Naive B cell (primary cell): ENCODE measurements at places on chromosomes 11 and 22. TPM values are rescaled to one million over a fixed set of nuclear protein-coding genes. Genes with fewer than 3 reads are reported as not detected.

Gene OR8G1
- not detected for polyA plus RNA-seq

Gene TCN1
- polyA plus RNA-seq: not detected

- no peak for DNase-seq
Measured at GRCh38 chr22:40792451-40792850, 26.7 kb downstream of the SLC25A17 start.

DNA sequence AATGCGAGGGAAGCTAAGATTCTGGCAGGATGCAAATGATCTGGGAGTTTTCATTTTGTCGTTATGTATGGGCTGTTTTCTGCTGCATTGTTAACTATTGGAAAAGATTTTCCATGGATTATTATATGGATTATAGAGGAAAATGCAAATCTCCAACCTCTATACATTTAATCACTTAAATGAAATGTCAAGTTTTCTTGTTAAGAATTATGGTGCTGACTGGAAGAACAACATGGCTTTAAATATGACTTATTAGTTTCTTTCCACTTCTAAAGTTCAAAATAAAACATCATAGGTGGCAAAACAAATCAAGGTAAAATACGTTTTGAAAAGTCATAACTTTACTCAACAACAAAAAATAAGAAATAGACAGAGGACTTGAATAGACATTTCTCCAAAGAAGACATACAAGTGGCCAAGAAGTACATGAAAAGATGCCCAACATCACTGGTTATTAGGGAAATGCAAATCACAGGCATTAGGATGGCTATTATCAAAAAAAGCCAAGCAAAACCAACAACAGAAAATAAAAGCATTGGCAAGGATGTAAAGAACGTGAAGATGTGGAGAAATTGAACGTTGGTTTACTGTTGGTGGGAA, 56.2 kb upstream of the CLDN5 start:
- no peak for DNase-seq

- no peak for DNase-seq
Measured at GRCh38 chr22:22702237-22703202, 58.1 kb downstream of the GGTLC2 start.

DNA sequence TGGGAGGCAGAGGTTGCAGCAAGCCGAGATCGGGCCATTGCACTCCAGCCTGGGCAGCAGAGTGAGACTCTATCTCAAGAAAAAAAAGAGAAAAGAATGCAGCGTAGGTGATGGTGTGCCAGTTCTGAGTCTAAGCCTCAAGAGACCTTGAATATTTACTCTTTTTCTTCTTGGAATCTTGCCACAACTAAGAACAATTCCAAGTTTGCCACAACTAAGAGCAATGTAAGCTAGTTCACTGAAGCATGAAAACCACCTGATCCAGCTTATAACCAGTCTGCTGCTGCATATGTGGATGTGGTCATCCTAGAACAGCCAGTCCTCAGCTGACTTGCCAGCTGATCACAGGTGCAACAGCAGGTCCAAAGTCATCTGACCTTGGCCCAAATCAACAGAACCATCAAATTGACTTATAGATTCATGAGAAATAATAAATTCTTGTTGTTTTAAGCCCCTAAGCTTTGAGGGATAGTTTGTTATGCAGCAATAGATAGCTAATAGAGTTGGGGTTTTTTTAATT, 25.4 kb upstream of the SEZ6L start:
- no peak for DNase-seq

DNA sequence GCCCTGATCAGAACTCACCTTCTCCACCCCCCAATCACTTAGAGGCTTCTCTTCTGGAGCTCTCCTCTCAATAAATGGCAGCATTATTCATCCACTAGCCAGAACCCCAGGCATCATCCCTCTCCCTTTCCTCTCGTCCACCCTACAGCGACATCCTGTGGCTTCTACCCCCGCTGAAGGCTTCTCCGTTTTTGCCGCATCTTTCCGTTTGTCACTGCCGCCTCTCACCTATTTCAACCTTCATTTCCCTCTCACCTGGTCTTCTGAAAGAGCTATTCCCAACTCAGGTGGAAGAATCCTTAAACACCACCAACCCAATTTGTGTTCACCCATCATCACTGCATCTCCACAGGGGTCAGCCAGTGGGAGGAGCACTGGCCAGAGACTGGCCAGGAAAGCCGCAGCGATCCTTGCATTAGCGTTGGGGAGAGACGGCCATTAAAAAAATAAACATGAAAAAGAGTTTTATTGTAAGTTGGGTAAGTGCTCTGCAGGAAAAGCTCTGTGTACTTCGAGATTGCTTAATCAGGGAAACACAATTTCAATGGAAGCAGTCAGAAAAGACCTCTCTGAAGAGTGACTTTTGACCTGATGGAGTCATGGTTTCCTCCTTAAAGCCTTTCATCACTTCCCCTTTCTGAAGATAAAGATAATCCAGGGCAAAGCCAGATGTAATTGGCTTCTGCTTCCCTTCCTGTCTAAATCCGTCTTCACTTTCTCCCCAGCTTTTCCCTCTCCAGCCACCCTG, 36.7 kb downstream of the SPATA19 start:
- DNase-seq: no peak

DNA sequence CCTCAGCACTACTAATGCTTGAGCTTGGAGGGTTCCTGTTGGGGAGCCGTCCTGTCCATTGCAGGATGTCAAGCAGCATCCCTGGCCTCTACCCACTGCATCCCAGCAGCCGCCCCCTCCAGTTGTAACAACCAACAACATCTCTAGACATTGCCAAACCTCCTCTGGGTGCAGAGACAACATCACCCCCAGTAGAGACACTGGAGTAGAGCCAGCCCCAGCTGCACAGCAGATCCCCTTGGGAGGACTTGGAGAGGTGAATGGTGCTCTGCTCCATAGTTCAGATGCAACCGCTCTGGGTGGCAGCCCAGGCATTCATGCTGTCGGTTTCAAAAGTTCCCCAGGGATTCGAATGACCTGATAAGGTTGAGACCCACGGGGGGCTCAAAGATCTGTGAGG, 259.0 kb downstream of the MN1 start:
- DNase-seq: no peak

DNA sequence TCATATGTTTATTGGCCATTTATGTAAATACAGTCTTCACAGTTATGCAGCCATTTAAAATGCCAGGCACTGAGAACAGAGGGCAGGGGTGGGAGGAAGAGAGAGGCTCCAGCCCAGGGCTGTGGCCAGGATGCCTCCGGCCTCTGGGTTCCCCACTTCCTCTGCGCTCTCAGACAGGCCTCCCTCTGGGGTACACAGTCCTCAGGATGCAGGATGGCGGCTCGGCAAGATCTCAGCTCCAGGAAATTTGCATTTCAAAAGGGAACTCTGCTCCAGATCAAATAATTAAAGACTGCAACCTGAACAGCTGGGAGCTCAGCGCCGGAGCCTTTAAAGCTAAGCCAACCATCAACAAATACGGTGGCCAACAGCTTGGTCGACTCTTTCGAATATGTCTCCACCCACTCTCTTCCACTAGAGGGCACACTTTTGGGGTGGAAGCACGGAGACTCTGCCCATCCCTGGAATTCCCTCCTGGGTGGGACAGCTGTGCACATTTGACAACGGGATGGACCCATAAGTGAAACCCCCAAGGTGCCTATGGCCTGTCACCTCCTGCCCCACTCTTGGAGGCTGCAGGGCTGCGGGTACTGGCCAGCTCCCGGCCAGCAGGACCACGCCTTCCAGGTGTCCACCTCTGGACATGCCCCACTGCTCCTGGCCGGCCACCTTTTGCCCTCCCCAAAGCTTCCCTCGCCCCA, 1044.7 kb downstream of the BRD1 start:
- no peak for DNase-seq
